ENCODE measurements at places on chromosomes 16 and 17.

- DNase-seq: no peak
Measured at GRCh38 chr16:63702981-63703590, 1418.8 kb downstream of the CDH11 start.

GRCh38 chr17:78322858-78323455, 36.9 kb downstream of the SOCS3 start:
- DNase-seq: no peak

GRCh38 chr17:18916816-18917500, 35.0 kb upstream of the SLC5A10 start:
- no peak for DNase-seq

DNA sequence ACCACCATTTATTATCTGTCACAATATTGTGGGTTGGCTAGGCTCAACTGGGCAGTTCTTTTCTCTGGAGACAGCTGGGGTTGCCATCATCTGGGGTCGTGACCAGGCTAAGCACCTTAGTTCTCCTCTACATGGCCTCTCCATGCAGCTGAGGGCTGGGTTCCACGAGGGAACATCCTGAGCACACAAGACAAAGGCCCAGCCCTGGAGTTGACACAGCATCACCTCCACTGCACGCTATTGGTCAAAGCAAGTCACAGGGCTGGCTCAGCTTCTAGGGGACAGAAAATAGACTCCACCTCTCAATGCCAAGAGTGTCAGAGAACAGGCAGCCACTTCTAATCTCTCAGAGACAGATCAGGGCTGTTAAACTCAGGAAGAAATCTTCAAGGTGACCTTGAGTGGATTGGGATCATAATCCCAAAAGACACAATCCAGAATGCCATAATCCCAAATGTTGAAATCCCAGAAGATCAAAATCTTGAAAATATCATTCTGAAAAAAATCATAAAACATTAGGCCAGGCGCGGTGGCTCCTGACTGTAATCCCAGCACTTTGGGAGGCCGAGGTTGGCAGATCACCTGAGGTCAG, 13.0 kb upstream of the USP10 start:
- DNase-seq: no peak

GRCh38 chr16:69600202-69600601, 34.4 kb downstream of the NFAT5 start:
- no peak for DNase-seq

- peak; percentile 57 for DNase-seq
Measured at GRCh38 chr17:3944485-3945388, 19.5 kb downstream of the ATP2A3 start.

DNA sequence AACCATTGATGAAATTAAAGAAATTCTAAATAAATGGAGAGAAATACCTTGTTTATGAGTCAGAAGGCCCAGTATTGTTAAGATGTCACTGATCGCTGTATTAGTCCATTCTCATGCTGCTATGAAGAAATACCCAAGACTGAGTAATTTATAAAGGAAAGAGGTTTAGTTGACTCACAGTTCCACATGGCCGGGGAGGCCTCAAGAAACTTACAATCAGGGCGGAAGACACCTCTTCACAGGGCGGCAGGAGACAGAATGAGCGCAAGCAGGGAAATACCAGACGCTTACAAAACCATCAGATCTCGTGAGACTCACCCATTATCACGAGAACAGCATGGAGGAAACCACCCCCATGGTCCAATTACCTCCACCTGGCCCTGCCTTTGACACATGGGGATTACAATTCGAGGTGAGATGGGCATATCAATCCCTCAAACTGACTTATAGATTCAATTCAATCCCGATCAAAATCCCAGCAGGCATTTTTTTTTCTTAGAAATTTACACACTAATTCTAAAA, 157.2 kb downstream of the ENGASE start:
- no peak for DNase-seq
